Activated CD4-positive, alpha-beta T cell treated with anti-CD3 and anti-CD28 coated beads, Interleukin-2, Interleukin-6, amounts not matched to agents 100 ng/mL and 50 ng/mL, durations not matched to agents 16 hours and 8 hours (primary cell): ENCODE measurements at places on chromosomes 11 and 22.
A peak's percentile ranks its signal among the peaks of the same experiment; 100 is the strongest.

GRCh38 chr11:102510439-102511135, 20.0 kb downstream of the MMP7 start:
- no peak for DNase-seq

GRCh38 chr11:128504486-128504885, 82.9 kb downstream of the ETS1 start:
- DNase-seq, result no peak

DNA sequence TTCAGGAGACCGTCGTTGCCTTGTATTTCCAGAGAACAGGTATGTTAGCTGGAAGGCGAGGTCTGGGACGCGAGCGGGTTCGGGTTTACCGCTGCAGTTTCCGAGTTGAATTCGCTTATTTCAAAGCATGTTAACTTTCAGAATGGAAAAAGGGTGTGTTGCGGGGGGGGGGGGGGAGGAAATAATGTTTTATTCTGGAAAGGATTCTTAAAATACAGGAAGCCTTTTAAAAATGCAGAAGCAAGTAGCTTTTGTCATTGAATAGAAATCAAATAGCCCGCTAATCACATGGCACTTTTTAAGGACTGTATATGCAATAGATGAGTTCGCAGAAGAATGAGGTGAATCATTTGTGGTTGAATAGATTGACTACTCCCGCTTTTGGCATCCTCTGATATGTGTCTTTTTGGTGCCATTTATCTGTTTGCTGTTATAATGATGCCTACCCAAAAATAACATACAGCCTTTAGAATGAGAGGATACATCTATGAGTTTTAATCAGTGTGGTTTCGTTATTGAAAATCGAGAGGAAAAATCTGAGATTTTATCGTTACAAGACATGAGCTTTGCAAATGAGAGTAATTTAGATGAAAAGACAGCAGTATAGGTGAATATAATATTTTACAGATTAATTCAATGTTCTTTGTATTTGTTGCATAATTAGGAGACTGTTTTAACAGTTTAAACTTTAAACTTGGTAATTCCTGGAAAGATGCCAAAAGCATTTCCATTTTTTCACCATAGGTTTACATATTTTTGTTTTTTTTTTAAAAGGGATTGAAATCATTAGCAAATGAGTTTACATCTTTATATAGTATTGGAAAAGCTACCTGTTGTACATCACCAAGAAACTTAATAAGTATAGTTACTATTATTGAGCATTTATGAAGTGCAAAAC, 1.7 kb downstream of the PDE3B start:
- peak; percentile 63 for DNase-seq

DNA sequence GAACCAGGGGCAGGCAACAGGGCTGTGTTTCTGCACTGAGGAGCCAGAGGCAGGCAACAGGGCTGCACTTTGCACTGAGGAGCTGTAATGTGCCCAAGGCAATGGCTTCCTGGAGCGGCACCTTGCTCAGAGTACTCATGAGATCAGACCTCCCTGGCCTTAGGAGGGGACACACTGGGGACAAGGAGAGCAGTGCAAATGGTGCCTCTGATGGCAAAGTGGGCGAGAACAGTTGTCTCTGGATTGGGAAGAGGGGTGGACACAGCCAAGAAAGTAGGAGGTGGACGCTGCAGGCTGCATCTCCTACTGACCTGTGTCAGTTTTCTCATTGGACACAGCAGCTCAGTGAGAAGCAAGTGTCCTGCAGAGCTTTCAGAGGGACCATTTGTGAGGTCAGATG, 1443.3 kb downstream of the TBC1D22A start:
- DNase-seq, result no peak

- DNase-seq, result no peak
Observed at GRCh38 chr11:8624698-8625097, 30.7 kb upstream of the STK33 start.

DNA sequence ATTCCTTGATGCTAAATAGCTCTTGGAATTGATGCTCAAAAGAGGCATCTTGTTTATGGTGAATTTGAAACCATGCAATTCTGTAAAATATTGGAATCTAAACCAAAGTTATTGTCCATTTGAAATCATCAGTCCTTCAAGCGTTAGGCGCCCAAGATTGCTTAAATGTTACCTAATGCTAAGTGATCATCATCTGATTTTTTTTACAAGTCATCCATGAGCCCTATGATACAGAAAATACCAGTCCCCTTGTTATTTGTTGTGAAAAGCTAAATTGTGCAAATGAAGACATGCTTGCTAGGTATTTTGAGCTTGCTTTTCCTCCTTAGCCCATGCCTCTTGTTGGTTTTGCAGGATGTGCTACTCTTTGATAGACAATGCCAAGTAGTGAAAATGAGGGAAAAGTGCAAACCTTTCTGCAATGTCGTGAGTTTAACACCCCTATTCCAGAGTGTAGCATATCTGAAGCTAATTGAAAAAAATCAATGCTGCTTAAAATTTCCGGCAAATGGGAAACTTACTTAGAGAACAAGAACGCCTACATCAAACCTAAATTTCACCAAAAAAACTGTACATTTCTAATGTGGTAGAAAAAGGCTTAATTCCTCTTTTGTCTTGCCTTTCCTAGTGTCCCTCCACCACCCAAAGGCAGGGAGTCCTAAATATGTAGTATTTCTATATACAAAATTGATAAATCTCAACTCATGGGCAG, 1.9 kb downstream of the GRK3 start:
- DNase-seq, result no peak

GRCh38 chr11:82837650-82838049, 62.6 kb downstream of the PRCP start:
- no peak for DNase-seq

DNA sequence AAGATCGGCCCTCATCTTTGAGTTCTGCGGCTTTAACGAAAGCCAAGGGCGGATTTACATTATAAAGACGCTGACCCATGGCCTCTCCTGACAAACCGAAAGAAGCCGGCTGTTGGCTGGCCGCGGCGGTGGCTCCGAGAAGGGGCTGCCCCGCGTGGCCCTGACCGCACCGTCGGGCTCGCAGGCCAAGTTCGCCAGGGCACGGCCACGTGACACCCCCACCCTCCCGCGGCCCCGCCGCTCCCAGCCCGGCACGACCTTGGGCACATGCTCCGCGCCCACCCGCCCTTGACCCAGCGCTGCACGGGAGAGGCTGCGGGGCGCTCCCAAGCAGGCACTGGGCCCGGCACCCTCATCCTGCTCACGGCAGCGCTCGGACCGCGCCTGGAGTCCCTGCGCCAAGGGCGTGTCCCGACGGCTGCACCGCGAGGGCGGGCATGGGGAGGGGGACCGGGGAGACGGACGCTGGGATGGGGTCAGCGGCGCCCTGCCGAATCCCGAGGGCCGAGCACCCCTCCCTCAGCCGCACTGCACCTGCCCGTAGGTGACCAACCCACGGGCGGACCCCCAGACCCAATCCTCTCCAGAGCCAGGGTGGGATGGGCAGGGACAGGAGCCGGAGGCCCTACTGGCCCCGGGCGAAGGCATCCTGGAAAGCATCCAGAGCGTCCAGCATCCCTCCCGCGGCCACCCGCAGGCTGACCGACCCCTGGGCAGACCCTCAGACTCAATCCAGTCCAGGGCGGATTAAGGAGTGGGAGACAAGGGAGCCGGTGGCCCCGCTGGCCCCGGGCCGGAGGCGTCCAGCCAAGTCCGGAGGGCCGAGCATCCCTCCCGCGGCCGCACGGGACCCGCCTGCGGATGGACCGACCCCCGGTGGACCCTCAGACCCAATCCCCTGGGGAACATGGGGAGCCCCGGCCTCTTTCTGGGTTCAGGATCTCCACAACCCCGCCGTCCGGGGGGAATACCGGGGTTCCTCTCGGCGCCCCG, 759 bp downstream of the CPT1A start:
- peak; percentile 40 for DNase-seq

- DNase-seq, result no peak
Observed at GRCh38 chr22:20032407-20032991, 11.6 kb downstream of the TANGO2 start.

DNA sequence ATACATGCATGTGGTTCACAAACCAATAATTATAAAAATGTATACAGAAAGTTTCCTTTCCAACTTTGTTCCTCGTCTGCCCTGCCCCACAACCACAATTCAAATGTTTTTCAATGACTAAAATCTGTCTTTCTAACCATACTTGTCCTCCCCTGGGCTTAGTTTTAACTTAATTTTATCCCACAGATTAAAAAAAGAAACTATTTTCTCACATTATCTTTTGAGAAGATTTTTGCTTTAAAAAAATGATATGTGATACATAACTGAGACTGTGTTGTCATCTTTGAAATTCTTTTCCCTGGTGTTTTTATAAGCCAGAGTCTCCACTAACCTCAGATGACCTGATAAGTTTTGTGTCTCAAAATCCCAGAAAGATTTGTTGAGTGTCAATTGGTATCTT, 79.0 kb downstream of the FDX1 start:
- no peak for DNase-seq

- DNase-seq, result no peak
Observed at GRCh38 chr11:96125400-96125799, 201.5 kb upstream of the MTMR2 start.

- no peak for DNase-seq
Observed at GRCh38 chr11:103844327-103845215, 191.9 kb upstream of the DDI1 start.

DNA sequence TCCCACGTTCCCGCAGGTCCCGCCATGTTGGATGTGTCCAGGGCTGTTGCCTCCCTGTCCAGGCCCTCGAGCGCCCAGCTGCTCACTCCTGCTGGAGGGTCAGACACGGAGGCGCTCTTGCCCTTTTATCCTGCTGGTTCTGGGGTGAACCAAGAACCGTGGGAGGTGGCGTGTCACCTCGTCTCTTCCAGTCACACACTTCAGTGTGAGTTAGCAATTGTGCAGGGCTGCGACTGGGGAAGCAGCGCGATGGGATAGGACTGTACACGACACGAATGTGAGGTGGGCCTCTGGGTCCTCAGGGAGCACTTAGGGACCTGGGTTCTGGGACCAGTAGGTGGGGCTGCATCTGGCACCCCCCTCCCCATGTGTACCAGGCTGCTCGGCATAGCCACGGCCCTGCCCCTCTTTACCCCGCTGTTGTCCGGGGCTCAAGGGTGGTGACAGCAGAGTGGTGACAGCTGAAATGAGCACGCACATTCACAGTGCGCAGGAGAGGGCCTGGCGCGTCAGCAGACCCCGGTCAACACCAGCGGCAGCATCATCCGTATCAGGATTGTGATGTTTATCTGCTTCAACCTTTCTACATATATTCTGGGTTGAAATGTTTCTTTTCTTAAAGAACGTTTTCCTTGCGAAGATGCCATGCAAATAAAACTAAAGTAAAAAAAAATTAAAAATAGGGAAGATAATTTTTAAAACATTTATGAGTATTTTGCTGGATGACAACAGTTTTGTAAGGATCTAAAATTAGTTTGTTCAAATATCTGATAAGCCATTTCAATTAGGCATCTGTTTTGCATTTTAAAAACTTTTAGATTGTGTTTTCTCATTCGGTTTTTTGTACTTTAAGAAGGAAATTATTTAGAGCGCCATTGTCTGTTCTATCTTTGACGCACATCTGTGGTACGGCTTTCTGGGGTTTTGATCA, 210.7 kb downstream of the TBC1D22A start:
- no peak for DNase-seq
